Left renal cortex interstitium (tissue), 4 donors: ENCODE measurements at places on chromosomes 7 and 10. TPM values are rescaled to one million over a fixed set of nuclear protein-coding genes. Genes with fewer than 3 reads are reported as not detected.

Gene SLC13A1
- polyA plus RNA-seq: 25.4 TPM

Gene RET
- polyA plus RNA-seq: 15.9 TPM

Gene ASZ1
- polyA plus RNA-seq: 0.06 TPM

Gene HMX2
- 1.4 TPM for polyA plus RNA-seq

Gene GPR22
- 0.35 TPM for polyA plus RNA-seq
